Transverse colon (tissue), 4 donors: ENCODE measurements at places on chromosomes 1 and 21.

- peak; percentile 56 for DNase-seq
Measured at GRCh38 chr1:51240084-51240483, 4.0 kb downstream of the RNF11 start.

DNA sequence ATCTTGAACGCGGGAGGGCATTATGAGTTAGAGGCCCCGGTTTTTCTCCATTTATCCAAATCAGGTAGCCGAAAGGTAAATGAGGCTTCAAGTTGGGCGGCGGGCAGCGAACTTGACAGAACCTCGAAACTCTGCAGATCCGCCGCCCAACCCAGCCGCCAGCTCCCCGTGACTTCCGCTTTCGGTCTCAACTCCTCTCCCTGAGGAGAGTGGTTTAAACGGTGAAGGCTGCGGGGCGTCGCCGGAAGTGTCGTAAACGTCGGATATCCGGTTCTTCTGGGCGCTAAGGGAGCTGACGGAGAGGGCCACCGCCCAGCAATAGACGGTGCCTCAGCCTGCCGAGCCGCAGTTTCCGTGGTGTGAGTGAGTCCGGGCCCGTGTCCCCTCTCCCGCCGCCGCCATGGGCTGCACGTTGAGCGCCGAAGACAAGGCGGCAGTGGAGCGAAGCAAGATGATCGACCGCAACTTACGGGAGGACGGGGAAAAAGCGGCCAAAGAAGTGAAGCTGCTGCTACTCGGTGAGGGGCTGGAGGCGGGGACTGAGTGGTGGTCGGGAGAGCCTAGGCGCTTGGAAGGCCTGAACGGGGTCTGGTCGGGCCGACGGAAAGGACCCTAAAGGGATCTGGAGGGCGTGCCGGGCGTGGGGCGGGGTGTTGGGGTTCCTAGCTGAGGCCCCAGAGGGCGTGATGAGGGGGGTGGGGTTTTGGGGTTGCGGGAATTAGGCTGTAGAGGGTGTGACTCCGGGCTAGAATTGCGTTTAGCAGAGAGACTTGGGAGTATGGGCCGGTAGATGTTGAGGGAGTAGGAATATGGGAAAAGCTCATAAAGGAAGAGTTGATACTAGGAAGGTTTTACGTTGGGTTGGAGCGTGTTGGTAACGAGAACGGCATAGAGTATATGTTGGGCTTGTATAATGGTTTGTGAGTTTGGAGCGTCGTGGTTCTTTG is at the start of gene GNAI3:
Gene GNAI3 (plus strand): TSS at position 295 of the 947 bp plus-strand sequence. CDS start 106 bp downstream, at position 401.
- DNase-seq: peak; percentile 99

- DNase-seq: no peak
Measured at GRCh38 chr21:39300587-39300986, 12.8 kb downstream of the BRWD1 start.

GRCh38 chr1:153642161-153642560 is 8.3 kb downstream of the CHTOP start:
- DNase-seq: no peak

GRCh38 chr1:232327269-232327668 is 302.7 kb downstream of the SIPA1L2 start:
- DNase-seq: no peak

DNA sequence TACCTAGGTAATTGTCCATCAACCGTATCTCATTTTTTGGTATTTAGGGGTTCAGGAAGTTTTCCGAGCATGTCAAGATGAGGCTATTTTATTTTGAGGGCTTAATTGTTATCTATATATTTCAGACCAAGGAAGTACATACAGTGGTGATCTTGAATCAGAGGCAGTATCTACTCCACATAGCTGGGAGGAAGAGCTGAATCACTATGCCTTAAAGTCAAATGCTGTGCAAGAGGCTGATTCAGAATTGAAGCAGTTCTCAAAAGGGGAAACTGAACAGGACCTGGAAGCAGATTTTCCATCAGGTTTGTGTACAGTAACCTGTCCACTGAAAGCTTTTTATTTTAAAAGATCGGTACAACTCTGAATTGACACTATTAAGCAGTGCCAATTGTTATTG is 130.2 kb downstream of the ZMYM4 start:
- DNase-seq: no peak

DNA sequence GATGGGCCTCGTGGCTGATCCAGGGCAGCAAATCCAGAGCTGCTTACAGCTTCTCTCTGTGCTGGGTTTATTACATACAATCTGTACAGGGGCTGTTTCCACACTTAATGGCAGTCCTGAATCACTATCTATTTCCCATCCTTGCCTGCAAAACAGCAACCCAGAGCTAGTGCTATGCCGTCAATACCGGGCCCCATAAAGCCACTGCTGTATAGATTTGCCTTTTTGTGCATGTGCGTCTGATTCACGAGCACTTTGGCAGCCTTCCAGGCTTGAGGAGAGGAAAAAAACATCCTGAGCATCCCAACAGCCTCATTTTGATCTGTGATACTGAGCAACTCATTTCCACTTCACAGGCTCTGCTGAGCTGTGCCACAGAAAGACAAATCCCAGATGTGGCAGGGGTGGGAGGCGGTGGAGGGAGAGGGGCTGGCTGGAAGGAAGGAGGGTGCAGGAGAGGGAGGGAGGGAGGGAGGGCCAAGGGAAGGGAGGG is 65.2 kb upstream of the TARBP1 start:
- DNase-seq: peak; percentile 76

DNA sequence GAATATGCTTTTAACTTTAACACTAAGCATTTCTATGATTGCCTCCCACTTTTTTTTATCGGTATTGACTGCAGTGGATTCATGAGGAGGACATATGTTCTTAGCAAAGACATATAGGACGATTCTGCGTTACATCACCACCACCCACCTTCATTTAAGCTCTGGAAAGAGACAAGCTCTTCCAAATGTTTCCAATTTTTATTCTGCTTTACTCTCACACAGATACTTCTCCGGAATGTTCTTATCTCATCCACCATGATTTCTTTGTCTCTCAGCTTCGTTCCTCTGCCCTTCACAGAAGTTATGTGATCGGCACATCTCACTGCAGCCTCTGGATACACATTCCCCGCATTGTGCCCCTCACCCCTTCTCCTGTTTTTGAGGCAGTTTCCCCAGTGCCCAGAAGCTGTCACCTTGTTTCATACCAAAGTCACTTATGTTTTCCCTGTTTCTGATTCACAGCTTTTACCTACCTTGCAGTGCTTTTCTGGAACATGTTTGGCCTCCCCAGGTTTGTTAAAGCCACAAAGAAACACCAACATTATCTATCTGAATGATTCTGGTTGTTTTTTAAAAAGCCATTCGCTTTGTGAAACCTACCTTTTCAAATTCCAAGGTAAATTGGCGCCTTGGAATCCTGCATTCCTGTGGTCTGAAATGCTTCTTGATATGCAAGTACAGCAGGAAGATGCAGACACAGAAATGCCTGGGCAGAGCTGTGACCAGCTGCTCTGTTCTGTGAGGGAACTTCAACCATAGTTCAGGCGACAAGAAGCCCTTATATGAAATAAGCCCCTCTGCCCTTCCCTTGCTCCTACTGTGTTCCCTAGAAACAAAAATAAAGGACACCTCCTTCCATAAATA is 1020.2 kb downstream of the TTLL7 start:
- no peak for DNase-seq

DNA sequence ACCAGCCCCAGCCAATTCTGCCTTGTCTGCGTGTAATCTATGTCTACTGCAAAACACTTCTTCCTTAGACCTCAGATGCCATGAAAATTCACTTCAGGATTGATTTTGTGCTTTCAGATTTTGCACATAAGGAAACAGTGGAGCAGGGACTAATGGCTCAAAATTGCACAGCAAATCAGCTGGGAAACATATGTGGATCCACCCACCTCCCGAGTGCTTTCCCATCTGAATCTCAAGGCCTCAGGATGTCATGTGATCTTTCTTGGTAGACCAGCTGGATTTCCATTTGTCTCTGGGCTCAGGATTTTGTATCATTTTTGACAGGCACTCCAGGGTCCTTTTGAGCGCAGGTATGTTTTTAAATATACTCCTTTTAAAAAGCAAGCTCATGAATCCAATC is 158.6 kb downstream of the MIS18A start:
- DNase-seq: no peak

- DNase-seq: no peak
Measured at GRCh38 chr1:10912441-10912840, 100.0 kb upstream of the TARDBP start.

DNA sequence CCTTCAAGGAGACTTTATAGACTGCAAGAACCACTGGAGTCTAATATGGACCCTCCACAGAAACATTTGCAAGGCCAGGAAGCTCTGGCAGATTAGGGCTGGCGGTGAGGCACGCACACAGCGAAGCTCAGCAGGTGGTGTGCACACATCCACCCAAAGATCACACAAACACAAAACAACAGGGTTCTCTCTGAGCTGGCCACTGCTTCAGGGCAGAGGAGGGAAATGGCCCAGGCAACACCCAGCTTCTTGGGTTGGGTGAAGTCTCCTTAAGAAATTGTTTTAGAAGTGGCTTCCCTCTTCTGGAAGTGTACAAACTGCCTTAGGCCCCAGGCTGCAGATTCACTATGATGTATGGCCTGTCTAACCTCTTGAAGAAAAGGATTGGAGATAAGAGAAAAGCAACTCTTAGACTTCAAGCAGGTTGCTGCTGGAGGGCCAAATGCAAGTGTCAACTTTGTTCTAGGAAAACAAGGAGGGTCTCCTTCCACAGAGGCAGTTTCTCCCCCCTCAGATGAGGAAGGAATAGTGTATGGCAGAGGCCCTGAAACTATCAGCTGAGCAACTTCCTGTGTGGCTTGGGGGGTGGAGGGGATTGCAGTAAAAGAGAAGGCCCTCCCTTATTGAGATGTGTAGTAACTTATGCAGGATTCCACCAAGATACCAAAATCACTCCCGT is 2.0 kb downstream of the RCSD1 start:
- DNase-seq: peak; percentile 41

GRCh38 chr21:31075848-31076247 is 37.6 kb upstream of the KRTAP19-8 start:
- no peak for DNase-seq

GRCh38 chr1:115429884-115430283 is 91.8 kb upstream of the NGF start:
- no peak for DNase-seq

- peak; percentile 71 for DNase-seq
Measured at GRCh38 chr1:223531742-223532341, 133.7 kb downstream of the CAPN8 start.

DNA sequence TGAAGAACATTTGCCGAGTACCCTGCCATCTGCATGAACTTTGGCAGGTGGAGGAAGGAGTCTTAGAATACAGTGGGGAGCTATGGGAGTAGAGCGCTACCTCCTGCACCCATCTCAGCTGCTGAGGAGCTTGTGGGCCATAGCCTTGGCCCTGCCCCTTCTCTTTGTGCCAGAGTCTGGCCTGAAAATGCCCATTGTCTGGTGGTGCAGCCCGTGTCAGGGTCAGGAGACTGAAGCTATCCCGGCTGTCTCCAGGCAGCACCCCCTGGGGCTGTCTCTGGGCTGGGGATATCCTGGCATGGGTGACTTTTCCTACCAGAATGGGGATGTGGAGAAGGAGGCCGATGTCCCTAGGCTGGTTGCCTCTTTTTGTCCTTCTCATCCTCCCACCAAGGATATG is 7.3 kb downstream of the IPO13 start:
- DNase-seq: no peak

GRCh38 chr1:119048624-119049404 is 60.7 kb upstream of the TBX15 start:
- DNase-seq: no peak

GRCh38 chr1:154557939-154558719 is at the start of gene UBE2Q1:
Gene UBE2Q1 (minus strand): TSS chr1:154558662. CDS start chr1:154558553, 109 bp downstream.
- DNase-seq: peak; percentile 55

DNA sequence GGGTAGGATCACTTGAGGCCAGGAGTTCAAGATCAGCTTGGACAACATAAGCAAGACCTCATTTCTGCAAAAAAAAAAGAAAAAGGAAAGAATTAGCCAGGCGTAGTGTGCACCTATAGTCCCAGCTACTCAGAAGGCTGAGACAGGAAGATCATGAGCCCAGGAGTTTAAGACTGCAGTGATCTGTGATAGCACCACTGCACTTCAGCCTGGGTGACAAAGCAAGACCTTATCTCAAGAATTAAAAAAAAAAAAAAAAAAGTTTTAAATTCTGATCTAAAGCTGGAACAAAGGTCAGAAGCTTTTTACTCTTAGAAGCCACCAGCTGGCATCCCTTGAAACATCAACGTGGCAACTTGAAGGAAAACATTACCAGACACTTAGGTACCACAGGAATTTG is 45.3 kb downstream of the HENMT1 start:
- no peak for DNase-seq

DNA sequence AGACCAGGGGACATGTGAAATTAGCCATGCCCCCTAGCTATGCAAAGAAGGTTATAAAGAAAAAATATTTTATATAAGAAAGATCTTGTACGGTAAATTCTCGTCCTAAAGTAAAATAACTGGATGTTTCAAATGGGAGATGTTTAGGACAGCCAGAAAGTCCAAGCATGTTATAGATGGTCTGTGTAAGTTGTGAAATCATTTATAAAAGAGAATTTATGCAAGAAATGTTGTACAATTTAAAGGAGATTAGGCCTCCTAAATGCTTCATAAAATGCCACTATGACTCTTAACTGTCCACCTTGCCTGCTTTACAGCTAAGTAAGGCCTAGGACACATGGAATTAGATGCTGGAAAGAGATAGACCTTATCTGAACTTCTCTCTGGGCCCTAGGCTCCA is 118.1 kb upstream of the POGK start:
- no peak for DNase-seq

GRCh38 chr1:119228335-119229080 is 88.1 kb upstream of the WARS2 start:
- no peak for DNase-seq

- DNase-seq: no peak
Measured at GRCh38 chr1:185821612-185822385, 87.6 kb downstream of the HMCN1 start.

GRCh38 chr1:20950679-20951078 is 163.6 kb upstream of the HP1BP3 start:
- no peak for DNase-seq

- no peak for DNase-seq
Measured at GRCh38 chr1:165674599-165674998, 23.8 kb downstream of the ALDH9A1 start.

- peak; percentile 35 for DNase-seq
Measured at GRCh38 chr21:45102391-45102932, 28.1 kb downstream of the ADARB1 start.

DNA sequence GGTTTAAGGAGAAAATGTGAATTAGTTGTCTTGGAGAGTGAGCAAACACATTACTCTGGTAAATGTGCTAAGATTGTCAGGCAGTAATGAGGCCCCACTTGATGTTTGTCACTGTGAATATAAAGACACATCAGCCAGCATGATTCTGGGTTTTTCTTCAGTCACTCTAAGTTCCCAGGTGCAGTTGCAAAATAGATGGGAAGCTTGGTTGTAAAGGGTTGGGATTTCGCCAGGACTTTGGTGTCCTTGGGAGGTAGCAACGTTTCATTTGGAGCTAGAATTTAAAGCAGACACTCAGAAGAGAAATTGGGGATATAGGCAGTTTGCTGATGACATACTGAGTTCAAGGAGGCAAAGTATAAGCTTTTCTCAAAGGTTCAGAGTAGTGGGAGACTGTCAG is 154.3 kb downstream of the MAST2 start:
- no peak for DNase-seq

- no peak for DNase-seq
Measured at GRCh38 chr21:38664841-38665240, 140.9 kb upstream of the ETS2 start.
